ENCODE measurements at places on chromosomes 11 and 22. TPM values are rescaled to one million over a fixed set of nuclear protein-coding genes. Genes with fewer than 3 reads are reported as not detected.

GRCh38 chr11:114280696-114281095 lies 15.5 kb upstream of the NNMT start:
- H3K36me3 ChIP-seq: no peaks in the 10 kb centered on the region
- H3K4me1 ChIP-seq: no peaks in the 10 kb centered on the region
- H3K27me3 ChIP-seq: no peaks in the 10 kb centered on the region
- DNase-seq: peak; percentile 8
- no peak overlapping the region for H3K4me3 ChIP-seq

GRCh38 chr11:2216400-2217064 lies 44.9 kb upstream of the TH start:
- peaks cover 5% of the 10 kb centered on the region for H3K4me1 ChIP-seq

DNA sequence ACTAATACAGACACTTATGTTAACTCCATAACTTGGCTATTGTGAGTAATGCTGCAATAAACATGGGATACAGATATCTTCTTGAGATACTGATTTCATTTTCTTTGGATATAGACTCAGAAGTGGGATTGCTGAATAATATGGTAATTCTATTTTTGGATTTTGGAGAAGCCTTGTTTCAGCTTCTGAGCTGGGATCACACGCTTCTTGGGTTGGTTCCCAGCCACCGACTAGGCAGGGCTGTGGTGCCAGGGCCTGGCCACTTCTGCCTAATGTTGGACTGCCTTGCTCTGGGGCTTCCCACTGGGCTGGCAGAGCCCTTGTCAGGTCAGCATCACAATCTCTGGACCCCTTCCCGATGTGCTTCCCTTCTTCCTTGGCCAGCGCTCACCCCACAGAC lies 14.0 kb upstream of the MCHR1 start:
- H3K27me3 ChIP-seq: no peaks in the 10 kb centered on the region
- no peaks in the 10 kb centered on the region for H3K36me3 ChIP-seq
- H3K4me3 ChIP-seq: no peak overlapping the region
- no peak for DNase-seq

DNA sequence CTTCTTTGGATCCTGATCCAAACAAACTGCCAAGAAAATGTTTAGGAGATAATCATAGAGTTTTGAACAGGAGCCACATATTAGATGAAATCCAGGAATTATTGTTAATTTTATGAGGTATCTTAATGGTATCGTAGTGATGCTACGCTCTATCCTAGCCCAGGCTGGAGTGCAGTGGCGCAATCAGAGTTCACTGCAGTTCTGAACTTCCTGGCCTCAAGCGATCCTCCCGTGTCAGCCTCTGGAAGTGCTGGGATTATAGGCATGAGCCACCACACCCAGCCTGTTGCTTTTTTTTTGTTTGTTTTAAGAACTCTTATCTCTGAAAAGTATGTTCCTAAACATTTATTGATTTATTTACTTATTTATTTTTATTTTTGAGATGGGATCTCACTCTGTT lies 2.4 kb downstream of the GSTT4 start:
- H3K27me3 ChIP-seq: no peaks in the 10 kb centered on the region
- H3K36me3 ChIP-seq: no peaks in the 10 kb centered on the region
- no peak overlapping the region for H3K4me3 ChIP-seq
- DNase-seq: no peak

- H3K27ac ChIP-seq: no peak overlapping the region
- H3K27me3 ChIP-seq: no peaks in the 10 kb centered on the region
- H3K36me3 ChIP-seq: no peaks in the 10 kb centered on the region
- no peaks in the 10 kb centered on the region for H3K4me1 ChIP-seq
- no peak overlapping the region for H3K4me3 ChIP-seq
Observed at GRCh38 chr11:3126207-3126865, 38.8 kb downstream of the OSBPL5 start.

ZNRF3 gene
- total RNA-seq: 2.2 TPM
